ENCODE measurements at places on chromosomes 5 and 9.

DNA sequence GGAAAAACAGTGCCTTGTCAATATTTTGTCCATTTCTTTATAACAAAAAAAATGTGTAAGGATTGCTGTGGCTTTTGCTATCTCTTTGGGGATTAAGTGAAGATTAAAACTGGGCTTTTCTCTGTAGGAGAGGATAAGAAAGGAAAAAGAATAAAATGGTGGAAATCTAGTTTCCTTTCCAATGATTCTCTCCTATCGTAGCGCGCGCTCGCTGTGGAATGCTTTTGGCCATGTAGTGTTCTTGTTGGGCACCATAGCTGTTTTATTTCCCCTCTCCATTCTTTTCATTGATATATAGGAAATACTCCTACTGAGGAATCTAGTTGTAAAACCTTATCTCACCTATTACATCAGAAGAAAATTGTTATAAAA is 1.5 kb downstream of the STXBP1 start:
- no peak for DNase-seq

- DNase-seq: no peak
Observed at GRCh38 chr5:175162036-175162435, 281.9 kb downstream of the DRD1 start.

- DNase-seq: no peak
Observed at GRCh38 chr5:94524841-94525697, 93.3 kb downstream of the KIAA0825 start.

DNA sequence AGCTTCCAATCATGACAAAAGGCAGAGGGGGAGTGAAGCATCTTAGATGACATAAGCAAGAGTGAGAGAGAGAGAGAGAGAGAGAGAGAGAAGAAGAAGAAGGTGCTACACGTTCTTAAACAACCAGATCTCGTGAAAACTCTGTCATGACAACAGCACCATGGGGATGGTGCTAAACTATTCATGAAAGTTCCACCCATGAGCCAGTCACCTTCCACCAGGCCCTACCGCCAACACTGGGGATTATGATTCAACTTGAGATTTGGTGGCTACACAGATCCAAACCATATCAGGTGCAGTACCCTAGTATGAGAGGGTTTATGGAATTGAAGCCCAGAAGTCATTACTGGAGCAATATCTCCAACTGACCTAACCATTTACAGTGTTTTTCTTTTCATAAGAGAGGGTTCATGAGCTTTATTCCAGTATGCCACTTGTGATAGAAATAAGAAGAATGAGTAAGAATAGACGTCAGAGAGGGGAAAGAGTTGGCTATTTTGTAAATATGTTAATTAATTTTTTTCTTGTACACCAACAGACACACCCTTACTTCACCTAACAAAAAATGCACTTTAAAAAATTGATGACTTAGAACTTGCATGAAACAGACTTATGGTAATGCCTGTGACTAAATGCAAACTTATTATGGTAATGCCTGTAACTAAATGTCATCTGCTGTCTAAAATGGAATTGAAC is 680.4 kb upstream of the ITGA1 start:
- no peak for DNase-seq
